ENCODE measurements at places on chromosomes 11 and 22.

GRCh38 chr22:30252411-30253204, 6.0 kb upstream of the LIF start:
- no peak for DNase-seq

- DNase-seq, result no peak
These were observed 3.2 kb upstream of the CST6 start for GRCh38 chr11:66008468-66009101.

GRCh38 chr11:92888696-92889095, 80.8 kb upstream of the MTNR1B start:
- no peak for DNase-seq

GRCh38 chr11:15430381-15430780, 315.7 kb downstream of the INSC start:
- no peak for DNase-seq

GRCh38 chr22:48887394-48888332, 940.0 kb downstream of the BRD1 start:
- DNase-seq, result no peak

GRCh38 chr22:47289336-47289985, 527.0 kb downstream of the TBC1D22A start:
- DNase-seq, result no peak

DNA sequence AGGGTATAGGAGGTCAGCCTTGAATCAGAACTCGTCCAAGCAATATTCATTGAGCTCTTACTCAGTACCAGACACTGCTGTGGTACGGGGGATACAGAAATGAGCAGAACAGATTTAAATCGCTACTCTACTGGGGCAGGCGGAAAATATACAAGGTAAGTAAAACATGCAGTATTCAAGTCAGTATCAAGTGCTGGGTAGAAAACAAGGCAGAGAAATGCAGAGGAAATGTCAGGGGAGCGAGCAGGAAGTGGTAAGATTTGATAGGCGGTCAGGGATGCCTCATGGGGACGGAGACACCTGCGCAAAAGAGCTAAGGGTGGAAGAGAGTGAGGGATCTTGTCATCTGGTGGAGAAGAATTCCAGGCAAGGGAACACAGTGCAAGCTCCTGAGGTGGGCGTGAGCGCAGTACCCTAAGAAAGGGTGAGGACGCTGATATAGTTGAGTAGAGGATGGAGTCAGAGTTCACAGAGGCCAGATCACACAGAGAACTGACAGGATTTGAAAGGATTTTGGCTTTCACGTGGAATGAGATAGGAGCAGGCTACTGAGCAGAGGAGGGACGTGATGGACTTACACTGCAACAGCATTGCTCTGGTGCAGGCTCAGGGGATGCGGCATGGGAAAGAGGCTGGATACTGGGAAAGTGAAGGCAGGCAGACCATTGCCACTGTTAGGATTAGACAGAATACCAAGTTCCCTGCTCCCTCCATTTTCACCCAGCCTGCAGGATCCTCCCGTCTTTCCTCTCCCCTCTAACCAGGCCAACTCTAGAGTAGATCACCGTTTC, 35.8 kb downstream of the SC5D start:
- DNase-seq, result no peak

DNA sequence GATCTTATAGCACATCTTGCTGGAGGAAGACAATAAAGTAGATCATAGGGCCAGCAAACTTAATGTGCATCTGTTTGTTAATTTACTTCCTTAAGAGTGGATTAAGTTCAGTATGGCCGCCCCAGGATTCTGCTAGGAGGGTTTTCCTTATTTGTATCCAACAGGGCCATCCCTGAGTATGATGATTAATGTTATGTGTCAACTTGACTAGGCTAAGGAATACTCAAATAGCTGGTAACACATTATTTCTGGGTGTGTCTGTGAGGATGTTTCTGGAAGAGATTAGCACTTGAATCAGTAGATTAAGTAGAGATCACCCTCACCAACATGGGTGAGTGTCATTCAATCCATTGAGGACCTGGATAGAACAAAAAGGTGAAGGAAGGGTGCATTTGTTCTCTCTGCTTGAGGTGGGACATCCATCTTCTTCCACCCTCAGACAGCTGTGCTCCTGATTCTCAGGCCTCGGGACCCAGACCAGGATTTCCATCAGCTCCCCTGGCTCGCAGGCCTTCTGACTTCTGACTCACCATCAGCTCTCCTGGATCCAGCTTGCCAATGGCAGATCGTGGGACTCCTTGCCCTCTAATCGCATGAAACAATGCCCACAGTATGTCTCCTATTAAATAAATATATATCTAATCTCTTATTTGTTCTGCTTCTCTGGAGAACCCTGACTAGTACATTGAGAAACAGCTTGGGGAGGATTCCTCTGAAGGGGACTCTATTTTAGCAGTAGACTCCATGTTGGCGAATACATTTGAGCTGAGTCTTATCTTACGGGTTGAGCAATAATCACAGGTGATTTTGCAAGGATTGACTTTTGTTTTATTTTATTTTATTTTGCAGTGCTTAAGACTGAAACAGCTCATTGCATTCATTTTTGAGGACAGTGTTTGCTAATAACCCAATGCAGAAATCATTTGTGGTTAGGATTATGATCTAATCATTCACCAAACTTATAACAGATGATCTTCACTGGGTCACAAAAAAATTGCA, 9.0 kb upstream of the ZBTB44 start:
- DNase-seq, result no peak

DNA sequence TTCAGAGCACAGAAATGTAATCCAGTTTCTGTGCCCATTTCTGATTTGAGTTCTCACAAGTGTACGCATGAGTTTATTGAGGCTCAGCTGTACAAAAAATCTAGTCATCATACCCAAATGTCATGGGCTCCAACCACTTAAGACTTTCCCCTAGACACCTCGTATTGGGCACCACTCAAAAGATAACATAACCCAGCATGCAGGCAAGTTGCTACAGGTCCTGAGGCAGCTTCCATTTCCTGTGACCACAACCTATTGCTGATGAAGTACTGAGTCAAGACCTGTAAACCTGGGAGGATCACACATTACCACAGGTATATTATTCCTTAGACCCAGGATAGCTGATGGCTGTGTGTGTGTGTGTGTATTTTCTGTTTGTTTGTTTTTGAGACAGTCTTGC, 95.2 kb downstream of the MRTFA start:
- no peak for DNase-seq

DNA sequence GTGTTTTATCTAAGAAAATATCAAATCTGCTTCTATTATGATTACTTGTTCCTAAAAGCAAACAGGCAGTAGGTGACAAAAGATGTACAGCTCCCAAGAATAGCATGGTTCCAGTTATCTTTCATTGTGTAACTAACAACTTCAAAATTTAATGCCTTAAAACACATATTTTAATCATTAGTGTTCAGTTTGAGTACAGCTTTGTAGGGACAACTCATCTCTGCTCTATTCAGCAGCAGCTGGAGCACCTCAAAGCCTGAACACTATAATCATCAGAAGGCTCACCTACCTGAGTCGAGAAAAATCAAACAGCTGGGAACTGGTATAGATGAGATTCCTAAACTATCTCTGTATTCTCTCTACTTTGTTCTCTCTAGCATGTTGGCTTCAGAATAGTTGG, 24.3 kb upstream of the OR5B12 start:
- DNase-seq, result no peak

DNA sequence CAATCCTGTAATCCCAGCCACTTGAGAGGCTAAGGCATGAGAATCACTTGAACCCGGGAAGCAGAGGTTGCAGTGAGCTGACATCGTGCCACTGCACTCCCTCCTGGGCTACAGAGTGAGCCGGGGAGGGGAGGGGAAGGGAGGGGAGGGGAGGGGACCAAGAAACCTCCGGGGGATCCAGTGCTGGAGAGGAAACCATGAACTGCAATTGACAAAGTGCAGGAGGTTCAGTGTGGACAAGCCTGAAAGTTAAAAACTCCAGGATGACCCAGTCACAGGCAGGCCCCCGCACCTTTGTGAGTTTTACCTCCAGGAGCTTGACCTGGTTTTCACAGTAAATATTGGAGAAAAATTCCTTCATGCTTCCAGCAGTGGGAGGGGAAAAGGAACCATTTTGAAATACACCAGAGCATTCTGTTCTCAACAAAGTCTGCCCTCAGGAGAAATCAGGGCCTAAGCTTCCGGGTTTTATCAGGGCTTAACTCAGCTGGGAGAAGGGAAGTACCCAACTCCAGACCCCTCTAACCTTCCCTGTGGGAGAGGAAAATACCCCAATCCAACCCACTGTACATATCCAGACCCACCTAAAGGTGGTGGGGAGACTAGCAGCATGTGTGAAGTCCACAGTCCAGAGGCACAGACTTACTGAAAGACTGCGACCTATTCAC, 15.5 kb upstream of the ZFTA start:
- no peak for DNase-seq
